Lung microvascular endothelial cell (primary cell): ENCODE measurements at places on chromosomes 7 and 10. TPM values are rescaled to one million over a fixed set of nuclear protein-coding genes. Genes with fewer than 3 reads are reported as not detected.
A peak's percentile ranks its signal among the peaks of the same experiment; 100 is the strongest.

GRCh38 chr7:103658055-103659005 lies 212.3 kb upstream of the SLC26A5 start:
- DNase-seq: no peak

DNA sequence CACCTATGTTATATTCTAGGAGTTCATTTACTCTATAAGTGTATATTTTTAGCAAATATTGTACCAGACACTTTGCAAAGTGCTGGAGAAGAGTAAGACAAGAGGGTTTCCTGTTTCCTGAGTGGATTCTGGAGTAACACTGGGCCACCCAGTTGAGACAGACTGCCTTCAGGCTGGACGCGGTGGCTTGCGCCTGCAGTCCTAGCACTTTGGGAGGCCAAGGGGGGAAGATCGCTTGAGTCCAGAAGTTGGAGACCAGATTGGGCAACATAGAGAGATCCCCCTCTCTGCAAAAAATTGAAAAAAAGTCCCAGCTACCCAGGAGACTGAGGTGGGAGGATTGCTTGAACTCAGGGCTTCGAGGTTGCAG lies 772 bp upstream of the ZSCAN25 start:
- DNase-seq: no peak

- DNase-seq: peak; percentile 81
Measured at GRCh38 chr7:22350466-22351328, 6.3 kb downstream of the RAPGEF5 start.

DNA sequence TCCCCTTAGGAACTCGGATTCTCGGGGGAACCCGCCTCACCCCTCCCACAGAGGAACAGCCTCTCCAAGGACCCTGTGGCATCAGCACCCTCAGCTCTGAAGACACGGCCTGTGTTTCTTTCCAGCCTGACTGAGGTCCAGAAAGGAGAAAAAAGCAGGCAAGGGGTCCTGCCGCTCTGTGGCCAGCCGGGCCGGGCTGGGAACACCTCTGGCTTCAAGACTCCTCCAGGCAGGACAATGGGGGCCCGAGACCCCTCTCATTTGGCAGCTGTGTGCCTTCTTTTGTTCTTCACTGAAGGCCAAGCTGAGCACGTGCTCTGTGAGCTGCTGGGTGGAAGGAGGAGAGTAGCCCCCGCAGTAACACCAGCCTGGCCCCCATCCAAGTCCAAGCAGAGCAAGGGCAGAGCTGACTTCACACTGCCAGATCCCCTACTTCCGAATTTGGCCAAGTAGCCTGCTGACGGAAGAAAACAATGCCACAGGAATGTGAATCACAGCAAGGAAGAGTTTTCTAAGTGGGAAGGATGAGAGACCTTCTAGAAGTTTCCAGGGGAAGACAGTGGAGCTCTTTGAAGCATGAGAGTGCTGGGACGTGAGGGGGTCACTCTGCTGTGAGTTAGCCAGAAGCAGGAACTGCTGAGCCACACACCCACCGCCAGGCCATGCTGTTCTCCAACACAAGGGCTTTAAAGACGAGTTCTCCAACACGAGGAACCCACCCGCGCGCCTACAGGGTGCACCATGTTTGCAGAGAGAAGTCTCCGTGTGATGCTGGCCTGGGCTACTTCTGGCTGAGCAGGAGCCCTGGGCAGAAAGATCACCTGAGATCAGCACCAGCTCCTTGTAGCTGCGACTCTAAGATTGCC lies 3.1 kb downstream of the CNPY1 start:
- DNase-seq: no peak

GRCh38 chr7:9505516-9505915 lies 1072.1 kb downstream of the NXPH1 start:
- no peak for DNase-seq

GRCh38 chr7:105876964-105877601 lies 684 bp upstream of the ATXN7L1 start:
- peak; percentile 53 for DNase-seq

ZNF467 gene
- 5.0 and 6.3 TPM in 2 replicates for total RNA-seq

GRCh38 chr10:70925377-70926225 lies 37.2 kb upstream of the PCBD1 start:
- DNase-seq: peak; percentile 52

MYL10 gene
- not detected in 2 replicates for total RNA-seq

- DNase-seq: no peak
Measured at GRCh38 chr7:157612009-157612663, 275.3 kb downstream of the DNAJB6 start.

DNA sequence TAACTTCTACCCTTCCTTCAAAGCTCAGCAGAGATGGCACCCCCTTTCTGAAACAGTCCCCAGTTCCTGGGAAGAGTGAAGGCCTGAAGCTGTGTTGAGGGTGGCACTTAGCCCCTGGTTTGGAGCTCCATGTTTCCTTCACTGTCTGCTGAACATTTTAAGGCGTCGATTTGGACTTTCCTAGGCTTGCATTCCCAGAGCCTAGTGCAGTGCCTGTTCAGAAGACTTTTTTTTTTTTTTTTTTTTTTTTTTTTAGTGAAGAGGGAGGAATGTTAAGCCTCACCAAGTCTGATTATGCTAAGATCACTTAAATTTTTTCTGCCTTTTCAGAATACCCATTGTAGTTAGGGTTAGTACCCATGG lies 97.0 kb downstream of the PFKFB3 start:
- DNase-seq: no peak

FXYD4 gene
- total RNA-seq: not detected in 2 replicates

GIMAP1 gene
- 13.3 and 16.7 TPM in 2 replicates for total RNA-seq

DNA sequence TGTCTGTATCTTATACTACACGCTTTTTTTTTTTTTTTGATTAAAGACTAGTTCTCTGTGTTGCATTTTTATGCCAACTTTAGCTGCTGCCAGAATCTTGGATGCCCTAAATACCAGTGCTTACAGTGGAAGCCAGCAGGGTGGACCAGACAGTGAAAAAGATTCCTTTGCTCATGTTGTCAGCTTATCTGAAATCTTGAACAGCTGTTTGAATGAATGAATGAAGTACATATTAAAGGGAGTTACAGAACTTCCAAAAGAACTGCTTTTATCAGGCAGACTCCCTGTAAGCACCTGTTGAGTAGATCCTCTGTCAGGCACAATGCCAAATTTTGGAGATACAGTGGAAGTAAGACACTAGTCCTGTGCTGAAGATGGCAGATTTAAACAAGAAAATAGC lies 184.9 kb downstream of the PPP1R9A start:
- DNase-seq: no peak

- DNase-seq: no peak
Measured at GRCh38 chr7:127794551-127794950, 142.6 kb downstream of the SND1 start.

- no peak for DNase-seq
Measured at GRCh38 chr7:106183952-106184351, 71.8 kb upstream of the SYPL1 start.

TIMM23B gene
- 8.3 and 11.7 TPM in 2 replicates for total RNA-seq

GRCh38 chr7:18041191-18041590 lies 13.5 kb upstream of the PRPS1L1 start:
- no peak for DNase-seq

ZMYND11 gene
- 30.9 and 49.8 TPM in 2 replicates for total RNA-seq

GRCh38 chr7:16365177-16365576 lies 56.2 kb downstream of the CRPPA start:
- no peak for DNase-seq

GRCh38 chr7:47104206-47104549 lies 477.7 kb downstream of the TNS3 start:
- DNase-seq: no peak

DNA sequence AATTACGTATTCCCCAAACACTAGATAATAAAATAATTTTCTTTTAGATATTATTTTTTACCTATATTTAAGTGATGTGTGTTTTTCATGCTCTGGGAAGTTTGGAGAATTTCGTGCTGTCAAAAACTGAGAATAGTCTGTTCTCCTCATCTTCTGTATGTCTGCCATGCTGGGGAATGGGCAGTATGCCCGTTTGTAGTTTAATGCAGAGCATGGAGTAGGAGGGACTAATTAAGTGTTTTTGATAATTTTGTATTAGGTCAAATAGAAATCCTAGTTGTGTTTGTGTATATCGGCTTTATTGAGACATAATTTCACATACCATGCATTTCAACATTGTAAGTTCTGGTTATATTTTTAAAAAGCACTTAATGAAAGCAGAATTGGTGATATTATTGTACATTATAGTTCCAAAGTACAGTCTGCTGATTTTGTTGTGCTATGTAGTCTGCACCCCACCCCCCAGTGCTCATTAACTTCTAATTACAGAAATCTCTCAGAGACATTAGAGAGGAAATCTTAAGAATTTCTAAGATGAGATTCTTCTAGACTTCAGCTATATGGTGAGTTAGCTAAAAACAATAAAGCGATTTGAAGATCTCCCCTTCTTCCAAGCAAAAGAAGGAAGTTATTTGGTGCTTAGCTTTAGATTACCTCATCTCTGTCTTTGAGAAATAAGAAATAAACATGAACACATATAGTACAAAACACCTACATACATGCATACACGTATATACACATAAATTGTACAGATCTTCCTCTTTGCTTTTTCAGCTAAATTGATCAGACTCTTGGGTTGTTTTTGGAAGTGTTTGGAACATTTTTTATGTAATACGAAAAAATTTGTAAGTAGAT lies 22.2 kb downstream of the ZRANB1 start:
- no peak for DNase-seq

- peak; percentile 60 for DNase-seq
Measured at GRCh38 chr7:137882806-137883205, 36.0 kb upstream of the DGKI start.

GRCh38 chr10:96708456-96708855 lies 11.9 kb downstream of the PIK3AP1 start:
- DNase-seq: peak; percentile 57

MSS51 gene
- total RNA-seq: 0.22 and 0.60 TPM in 2 replicates

KLHDC10 gene
- 20.0 and 23.2 TPM in 2 replicates for total RNA-seq

ADAM8 gene
- total RNA-seq: 0.22 and 0.40 TPM in 2 replicates

DNA sequence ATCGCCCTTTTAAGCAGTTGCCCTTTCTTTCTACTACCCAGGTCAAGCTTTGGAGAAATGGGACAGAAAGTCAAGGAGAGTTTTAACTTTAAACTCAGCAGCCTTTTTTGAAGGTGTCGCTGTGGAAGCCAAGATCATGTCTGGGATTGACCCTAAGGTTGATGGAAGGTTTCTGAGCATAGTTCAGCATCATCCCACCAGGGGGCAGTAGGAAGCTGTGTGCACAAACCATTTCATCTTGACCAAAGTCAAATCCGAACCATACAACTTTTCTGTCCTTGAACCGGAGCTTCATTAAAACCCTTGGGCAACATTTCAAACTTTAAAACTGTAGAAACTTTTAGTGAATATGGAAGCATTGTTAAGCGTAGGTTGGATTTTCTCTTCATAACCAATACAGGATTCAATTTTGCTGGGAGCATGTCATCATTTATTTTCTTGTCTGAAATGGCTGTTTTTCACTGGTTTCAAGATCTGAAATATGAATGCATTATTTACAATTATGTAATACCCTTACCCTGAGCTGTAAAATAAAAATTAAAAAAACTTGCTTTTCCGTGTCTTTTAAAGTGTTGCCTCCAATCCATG lies 214.4 kb upstream of the KIAA1217 start:
- peak; percentile 37 for DNase-seq

GRCh38 chr10:79178614-79179163 lies 109.9 kb downstream of the ZMIZ1 start:
- peak; percentile 80 for DNase-seq

- DNase-seq: no peak
Measured at GRCh38 chr7:151503902-151504714, 15.6 kb downstream of the RHEB start.

FLNC gene
- total RNA-seq: 122 and 131 TPM in 2 replicates

GRCh38 chr7:66778201-66778600 lies 37.7 kb downstream of the RABGEF1 start:
- no peak for DNase-seq

DNA sequence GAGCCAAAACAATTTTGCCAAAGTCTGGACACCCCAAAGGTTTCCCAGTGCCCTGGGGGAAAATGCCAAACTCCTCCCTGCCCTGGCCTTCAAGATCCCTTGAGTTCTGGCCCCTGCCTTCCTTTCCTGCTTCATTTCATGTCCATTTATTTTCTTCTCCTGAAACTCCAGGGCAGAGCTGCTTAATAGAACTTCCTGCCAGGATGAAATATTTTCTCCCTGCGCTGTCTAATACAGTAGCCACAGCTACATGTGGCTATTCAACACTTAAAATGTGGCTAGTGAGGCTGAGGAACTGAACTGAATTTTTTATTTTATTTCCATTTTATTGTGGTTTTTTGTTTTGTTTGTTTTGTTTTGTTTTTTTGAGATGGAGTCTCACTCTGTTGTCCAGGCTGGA lies 49.6 kb downstream of the COL13A1 start:
- DNase-seq: no peak

EGFR gene
- 0.20 and 0.65 TPM in 2 replicates for total RNA-seq

GRCh38 chr10:24969841-24970281 lies 17.5 kb upstream of the PRTFDC1 start:
- no peak for DNase-seq

GRCh38 chr10:13946209-13946460 lies 359.4 kb downstream of the PRPF18 start:
- DNase-seq: no peak

DNA sequence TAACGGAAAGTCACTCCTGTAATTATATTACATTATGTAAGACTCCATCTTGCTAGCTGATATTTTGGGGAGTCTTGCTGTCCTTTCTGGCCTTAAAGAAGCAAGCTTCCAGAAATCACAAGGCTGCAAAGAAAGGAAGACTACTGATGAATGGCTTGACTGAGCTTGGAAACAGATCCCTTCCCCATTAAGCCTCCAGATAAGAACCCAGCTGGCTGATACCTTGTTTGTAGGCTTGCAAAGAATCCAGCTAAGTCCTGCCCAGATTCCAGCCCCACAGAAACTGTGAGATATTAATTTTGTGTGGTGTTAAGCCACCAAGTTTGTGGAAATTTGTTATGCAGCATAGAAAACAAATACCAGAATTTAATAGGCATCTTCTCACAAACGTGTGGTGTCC lies 49.9 kb upstream of the TMEM106B start:
- DNase-seq: no peak

- peak; percentile 49 for DNase-seq
Measured at GRCh38 chr10:93379731-93380575, 102.2 kb downstream of the MYOF start.

STN1 gene
- total RNA-seq: 24.2 and 31.0 TPM in 2 replicates

DNA sequence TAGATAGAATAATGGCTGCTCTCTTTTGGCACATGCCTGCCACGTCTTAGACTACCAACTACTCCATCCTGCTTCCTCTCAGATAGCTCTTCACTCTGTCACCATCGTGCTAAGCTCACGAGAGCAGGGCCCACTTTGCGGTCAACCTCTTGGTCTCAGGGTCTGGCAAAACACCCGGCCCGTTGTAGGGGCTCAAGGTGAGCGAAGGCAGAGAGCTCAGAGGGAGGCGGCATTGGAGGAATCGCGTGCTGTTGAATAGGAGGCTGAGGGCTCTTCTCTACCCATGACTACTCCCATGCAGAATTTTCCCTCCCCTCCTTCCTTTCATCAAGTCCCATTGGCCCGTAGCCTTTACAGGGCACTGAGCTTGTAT lies 100.9 kb upstream of the DDC start:
- no peak for DNase-seq

DNA sequence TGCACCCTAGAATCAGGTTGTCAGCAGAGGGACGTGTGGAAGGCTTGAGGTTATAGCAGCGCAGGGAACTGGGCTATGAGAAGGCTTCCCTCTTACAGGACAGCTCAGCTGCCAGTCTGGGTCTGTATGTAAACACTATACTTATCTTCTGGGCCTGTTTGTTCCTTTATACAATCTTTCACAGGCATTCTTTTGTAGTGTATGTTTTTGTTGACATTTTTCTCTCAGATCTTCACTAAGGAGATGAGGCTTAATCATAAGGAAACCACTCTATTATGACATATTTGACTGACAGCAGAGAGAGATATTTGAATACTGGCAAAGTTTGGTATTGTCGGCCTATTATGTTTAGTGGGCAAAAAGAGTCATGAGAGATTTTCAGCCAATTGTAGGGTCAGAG lies 929 bp downstream of the GBF1 start:
- DNase-seq: no peak
